CD8-positive, alpha-beta memory T cell (primary cell): ENCODE measurements at places on chromosomes 11 and 22. TPM values are rescaled to one million over a fixed set of nuclear protein-coding genes. Genes with fewer than 3 reads are reported as not detected.

The TNKS1BP1 gene
- total RNA-seq, result 8.7 TPM

The SYTL2 gene
- 12.4 TPM for total RNA-seq

The OR4C3 gene
- total RNA-seq, result not detected

The SLCO2B1 gene
- 0.98 TPM for total RNA-seq

The UPK3A gene
- total RNA-seq, result not detected

The CD81 gene
- 176 TPM for total RNA-seq

- H3K4me3 ChIP-seq, result no peak overlapping the region
- no peaks in the 10 kb centered on the region for H3K36me3 ChIP-seq
- H3K27ac ChIP-seq, result no peak overlapping the region
- no peaks in the 10 kb centered on the region for H3K27me3 ChIP-seq
- H3K4me1 ChIP-seq, result no peaks in the 10 kb centered on the region
These were observed 101.6 kb upstream of the PARVA start for GRCh38 chr11:12275818-12276217.

- H3K4me1 ChIP-seq, result no peaks in the 10 kb centered on the region
- H3K27ac ChIP-seq, result no peak overlapping the region
- no peak overlapping the region for H3K4me3 ChIP-seq
- DNase-seq, result no peak
- H3K36me3 ChIP-seq, result no peaks in the 10 kb centered on the region
These were observed 18.7 kb upstream of the LRP5 start for GRCh38 chr11:68293708-68294107.

GRCh38 chr22:21917959-21918261 lies 34.7 kb downstream of the PPM1F start:
- no peak overlapping the region for H3K4me3 ChIP-seq
- H3K27ac ChIP-seq, result no peak overlapping the region
- H3K27me3 ChIP-seq, result no peaks in the 10 kb centered on the region
- no peaks in the 10 kb centered on the region for H3K4me1 ChIP-seq
- no peak for DNase-seq

DNA sequence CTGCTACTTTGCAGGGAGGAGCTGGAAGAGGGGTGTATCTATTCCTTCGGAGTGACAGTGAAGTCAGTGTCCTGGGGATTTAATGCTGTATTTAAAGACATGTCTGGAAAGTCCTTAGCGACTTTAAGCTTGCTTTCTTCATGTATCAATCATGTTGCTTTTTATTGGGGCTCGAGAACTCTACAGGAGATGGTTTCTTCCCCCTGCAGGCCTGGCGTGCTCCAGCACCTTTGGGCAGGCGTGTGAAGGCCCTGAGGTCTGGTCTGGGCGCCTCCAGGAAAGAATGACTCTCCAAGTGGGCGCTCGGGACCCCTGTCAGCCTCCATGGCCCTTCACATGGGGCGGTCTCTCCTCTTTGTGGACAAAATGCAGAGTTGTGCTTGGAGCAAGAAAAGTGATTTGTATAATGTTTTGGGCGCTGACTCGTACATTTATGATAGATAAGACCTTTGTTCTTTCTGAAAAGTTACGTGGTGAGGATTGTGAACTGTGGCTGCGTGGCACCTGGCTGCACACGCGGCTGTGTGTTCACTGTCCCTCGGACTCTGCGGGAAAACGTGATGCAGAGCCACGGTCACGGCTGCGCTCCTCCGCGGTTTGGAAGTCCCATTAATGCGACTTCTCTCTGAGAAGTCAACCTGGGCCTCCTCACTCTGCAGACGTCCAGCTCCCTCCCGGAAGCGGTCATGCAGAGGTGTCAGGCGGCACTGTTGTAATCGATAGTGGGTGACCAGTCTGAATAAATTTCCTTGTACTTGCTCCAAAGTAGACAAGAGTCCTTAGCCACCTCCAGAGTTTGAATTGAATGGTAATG lies 282.5 kb downstream of the TBC1D22A start:
- no peak overlapping the region for H3K27ac ChIP-seq
- H3K4me3 ChIP-seq, result no peak overlapping the region
- H3K36me3 ChIP-seq, result no peaks in the 10 kb centered on the region
- DNase-seq, result no peak

DNA sequence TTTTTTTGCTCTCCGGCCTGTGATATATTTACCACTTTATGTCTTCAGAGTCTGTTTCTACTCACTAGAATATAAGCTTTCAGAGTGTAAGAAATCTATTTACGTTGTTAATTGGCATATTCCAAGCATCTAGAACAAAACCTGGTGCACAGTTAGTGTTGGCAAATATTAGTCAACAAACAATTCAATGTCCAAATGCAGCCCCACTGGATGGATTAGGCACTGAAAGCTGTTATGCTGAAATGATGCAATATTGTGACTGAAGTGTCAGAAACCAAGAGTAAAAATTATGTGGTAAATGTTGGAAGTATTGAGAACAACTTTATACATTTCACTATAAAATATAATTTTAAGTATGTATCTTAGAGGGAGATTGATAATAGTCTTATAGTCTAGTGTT lies 24.8 kb downstream of the CASP4 start:
- no peaks in the 10 kb centered on the region for H3K27me3 ChIP-seq
- no peak overlapping the region for H3K4me3 ChIP-seq
- H3K27ac ChIP-seq, result no peak overlapping the region
- peaks cover 12% of the 10 kb centered on the region for H3K36me3 ChIP-seq
- DNase-seq, result no peak

DNA sequence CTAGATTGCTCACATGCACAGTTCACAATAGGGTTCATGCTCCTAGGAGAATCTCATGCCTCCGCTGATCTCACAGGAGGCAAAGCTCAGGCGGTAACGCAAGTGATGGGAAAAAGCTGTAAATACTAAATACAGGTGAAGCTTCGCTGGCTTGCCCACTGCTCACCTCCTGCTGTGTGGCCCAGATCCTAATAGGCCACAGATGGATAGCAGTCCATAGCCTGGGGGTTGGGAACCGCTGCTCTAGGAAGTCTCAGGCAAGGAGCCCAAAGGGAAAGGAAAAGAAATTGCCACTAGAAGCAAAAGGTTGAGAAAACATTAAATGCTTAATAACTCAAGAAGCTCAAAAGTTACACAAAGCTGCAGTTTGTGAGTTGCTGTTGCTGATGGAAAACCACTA lies 3.2 kb upstream of the TRPC6 start:
- no peak for DNase-seq
- no peaks in the 10 kb centered on the region for H3K27me3 ChIP-seq
- H3K36me3 ChIP-seq, result no peaks in the 10 kb centered on the region
- no peaks in the 10 kb centered on the region for H3K4me1 ChIP-seq

DNA sequence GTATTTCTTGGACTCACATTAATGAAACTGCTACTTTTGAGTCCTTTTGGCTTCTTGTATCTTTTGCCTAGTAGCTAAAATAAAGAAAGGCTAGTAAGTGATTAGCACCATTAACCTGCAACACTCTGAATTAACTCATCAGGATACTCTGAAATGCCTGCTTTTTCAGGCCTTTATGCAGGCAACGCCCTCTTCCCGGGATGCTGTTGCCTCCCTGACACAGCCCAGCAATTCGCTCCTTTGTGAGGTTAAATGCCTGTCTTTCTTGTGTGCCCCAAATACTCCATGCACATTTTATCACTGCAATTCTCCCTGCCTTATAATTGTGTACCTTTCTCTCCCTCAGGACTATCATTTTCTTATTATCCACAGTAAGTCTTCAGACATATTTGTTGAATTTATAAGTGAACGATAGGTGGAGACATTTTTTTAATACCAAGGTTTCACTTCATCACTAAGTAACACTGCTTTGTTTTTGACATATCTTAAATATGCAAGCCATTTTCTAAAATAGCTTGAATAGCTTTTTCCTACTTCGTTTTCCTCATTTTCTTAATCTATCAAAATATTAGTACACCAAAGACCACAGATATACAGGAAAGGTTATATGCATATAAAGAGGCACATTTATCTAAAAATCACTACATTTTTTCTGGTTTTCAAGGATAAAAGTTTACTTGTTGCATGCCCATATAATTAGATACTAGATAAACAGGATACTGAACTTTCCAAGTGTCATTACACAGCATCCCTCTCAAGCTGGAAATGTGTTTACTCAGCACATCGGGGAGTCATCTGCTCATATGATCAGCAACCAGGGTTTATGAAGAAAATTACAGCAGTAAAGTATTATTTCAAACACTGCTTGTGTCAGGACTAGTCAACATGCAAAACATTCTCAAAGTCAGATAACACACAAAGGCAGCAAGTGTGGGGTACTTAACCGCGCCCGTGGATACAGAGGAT lies 48.5 kb upstream of the DDI1 start:
- no peaks in the 10 kb centered on the region for H3K27me3 ChIP-seq
- H3K27ac ChIP-seq, result no peak overlapping the region
- no peak overlapping the region for H3K4me3 ChIP-seq
- no peaks in the 10 kb centered on the region for H3K4me1 ChIP-seq
- no peak for DNase-seq

GRCh38 chr22:46337870-46338269 lies 2.4 kb downstream of the TRMU start:
- H3K4me3 ChIP-seq, result no peak overlapping the region
- peaks cover 23% of the 10 kb centered on the region for H3K36me3 ChIP-seq
- H3K27ac ChIP-seq, result no peak overlapping the region
- H3K4me1 ChIP-seq, result peaks cover 9% of the 10 kb centered on the region
- DNase-seq, result no peak

- no peaks in the 10 kb centered on the region for H3K36me3 ChIP-seq
- H3K27me3 ChIP-seq, result peaks cover 4% of the 10 kb centered on the region
- H3K4me3 ChIP-seq, result no peak overlapping the region
- no peak overlapping the region for H3K27ac ChIP-seq
- H3K4me1 ChIP-seq, result no peaks in the 10 kb centered on the region
These were observed 21.1 kb downstream of the EIF3F start for GRCh38 chr11:8008212-8008611.

- no peak for DNase-seq
- no peak overlapping the region for H3K4me3 ChIP-seq
- peaks cover 9% of the 10 kb centered on the region for H3K27me3 ChIP-seq
- no peak overlapping the region for H3K27ac ChIP-seq
- H3K4me1 ChIP-seq, result no peaks in the 10 kb centered on the region
- no peaks in the 10 kb centered on the region for H3K36me3 ChIP-seq
These were observed 69.2 kb upstream of the TTC12 start for GRCh38 chr11:113245216-113245615.

DNA sequence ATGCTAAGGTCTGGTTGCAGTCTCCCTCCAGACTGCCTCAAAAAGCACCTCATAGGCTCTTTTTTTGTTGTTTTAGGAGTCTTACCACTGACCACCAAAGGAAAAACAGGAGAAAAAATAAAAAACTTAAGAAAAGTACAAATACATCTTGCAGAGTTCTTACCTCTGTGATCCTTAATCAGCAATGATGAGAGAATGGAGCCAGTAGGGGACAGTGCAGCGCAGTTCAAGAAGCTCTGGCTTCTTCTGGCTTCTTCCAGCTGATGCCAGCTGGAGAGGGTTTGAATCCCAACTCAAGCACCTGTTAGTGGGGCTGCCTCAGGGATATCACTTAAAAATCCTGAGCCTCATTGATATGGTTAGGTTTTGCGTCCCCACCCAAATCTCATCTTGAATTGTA lies 223.3 kb upstream of the ISX start:
- H3K27ac ChIP-seq, result no peak overlapping the region
- no peak for DNase-seq
- no peaks in the 10 kb centered on the region for H3K27me3 ChIP-seq
- no peaks in the 10 kb centered on the region for H3K4me1 ChIP-seq
- H3K36me3 ChIP-seq, result no peaks in the 10 kb centered on the region

DNA sequence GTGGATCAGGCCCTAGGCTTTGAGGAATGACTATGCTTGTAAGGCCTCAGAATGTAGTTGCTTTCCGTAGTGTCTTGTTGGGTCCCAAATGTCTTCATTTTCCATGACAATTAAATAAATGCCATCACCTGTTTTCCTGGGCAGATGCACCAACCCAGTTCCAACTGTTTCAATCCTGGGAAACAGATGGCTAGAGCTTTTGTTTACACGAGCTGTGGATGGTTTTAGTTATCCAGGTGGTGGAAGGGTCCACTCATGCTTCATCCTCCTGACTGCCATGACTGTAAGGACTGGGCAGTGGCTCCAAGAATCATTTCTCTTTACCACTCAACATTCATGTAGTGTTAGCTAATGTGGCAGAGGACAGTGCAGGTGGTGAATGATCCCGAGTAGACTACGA lies 8.6 kb downstream of the RCN1 start:
- no peak for DNase-seq
- H3K27me3 ChIP-seq, result no peaks in the 10 kb centered on the region
- H3K27ac ChIP-seq, result no peak overlapping the region

DNA sequence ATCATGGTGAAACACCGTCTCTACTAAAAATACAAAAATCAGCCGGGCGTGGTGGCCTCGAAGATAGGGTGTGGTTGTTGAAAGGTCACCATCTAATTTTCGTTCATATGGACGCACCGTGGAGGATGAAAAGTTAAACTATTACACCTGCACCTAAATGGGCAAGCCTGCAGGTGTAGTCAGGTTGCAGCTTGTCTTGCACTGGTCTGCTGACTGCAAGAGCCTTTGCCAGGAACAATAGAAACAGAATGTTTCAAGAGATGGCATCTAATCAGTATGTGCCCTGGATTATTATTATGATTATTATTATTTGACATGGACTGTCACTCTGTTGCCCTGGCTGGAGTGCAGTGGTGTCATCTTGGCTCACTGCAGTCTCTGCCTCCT lies 908 bp downstream of the NADSYN1 start:
- peak overlapping the region; percentile 89 for H3K27ac ChIP-seq
- H3K4me1 ChIP-seq, result peaks cover 43% of the 10 kb centered on the region
- H3K4me3 ChIP-seq, result peak overlapping the region; percentile 99
- H3K36me3 ChIP-seq, result peaks cover 38% of the 10 kb centered on the region
- no peak for DNase-seq
- no peaks in the 10 kb centered on the region for H3K27me3 ChIP-seq

DNA sequence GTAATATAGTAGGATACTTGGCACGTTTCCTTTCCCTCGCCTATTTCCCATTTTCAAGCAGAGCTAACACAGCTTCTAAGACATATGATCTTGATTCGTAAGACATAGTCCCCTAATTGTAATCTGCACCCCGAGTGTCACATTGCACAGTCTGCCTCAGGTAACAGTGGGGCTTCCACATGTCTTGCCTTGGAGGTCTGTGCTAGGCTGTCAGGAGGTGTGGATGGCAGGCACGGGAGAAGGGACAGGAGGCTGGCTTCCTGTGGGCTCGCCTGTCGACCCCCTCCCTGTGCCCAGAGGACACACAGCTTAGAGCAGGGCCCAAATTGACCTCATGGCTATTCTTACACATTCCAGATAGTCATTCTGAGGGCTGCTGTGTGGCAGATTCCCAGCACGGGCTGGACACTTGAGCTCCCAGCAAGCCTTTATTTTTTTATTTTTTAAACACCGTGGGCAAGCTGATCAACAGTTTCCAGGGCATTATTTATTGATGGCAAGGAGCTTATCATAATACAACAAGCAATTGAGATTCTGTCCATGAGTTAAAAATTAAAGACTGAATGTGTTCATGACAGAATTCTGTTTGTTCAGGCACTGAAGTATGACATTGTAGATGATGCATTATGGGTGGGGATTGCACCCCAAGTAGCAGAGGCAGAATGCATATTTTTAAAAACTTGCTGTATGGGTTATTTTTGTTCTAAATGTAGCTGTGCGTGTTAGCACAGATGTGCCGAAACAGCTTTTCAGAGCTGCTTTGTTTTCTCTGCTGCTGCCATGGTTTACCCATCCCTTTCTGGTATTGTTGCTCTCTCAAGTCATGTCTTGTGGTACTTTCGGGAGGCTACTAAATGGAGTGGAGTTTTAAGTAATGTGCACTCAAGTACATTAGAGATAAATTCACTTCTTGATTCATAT lies 113.0 kb downstream of the ATXN10 start:
- no peaks in the 10 kb centered on the region for H3K4me1 ChIP-seq
- H3K36me3 ChIP-seq, result no peaks in the 10 kb centered on the region
- no peaks in the 10 kb centered on the region for H3K27me3 ChIP-seq
- no peak overlapping the region for H3K4me3 ChIP-seq

GRCh38 chr22:42696331-42696967 lies 24.2 kb downstream of the A4GALT start:
- no peaks in the 10 kb centered on the region for H3K36me3 ChIP-seq
- no peaks in the 10 kb centered on the region for H3K4me1 ChIP-seq
- H3K27ac ChIP-seq, result no peak overlapping the region
- H3K27me3 ChIP-seq, result no peaks in the 10 kb centered on the region
- DNase-seq, result no peak
